NB4 (cell line): ENCODE measurements at places on chromosomes 4 and X.

DNA sequence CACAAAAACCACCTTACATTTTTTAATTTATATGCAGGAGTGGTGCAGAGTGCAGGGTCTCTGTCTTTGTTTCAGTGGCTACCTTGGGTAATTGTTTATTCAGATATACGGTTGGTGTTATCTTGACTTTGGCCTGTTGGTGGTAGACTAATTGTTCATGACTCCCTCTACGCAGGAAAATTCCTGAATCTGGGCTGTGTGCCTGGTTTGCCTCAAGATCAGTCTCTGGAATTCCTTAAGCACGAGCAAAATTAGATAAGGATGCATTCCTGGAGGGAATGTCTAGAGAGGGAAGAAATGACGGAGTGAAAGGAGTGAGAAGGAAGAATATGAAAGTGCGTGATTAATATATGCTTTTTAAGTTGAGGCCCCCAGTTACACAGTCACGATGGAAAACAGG lies 576.9 kb upstream of the PCDH10 start:
- no peak for DNase-seq

- DNase-seq: no peak
Observed at GRCh38 chr4:168717847-168718246, 221.0 kb downstream of the PALLD start.

DNA sequence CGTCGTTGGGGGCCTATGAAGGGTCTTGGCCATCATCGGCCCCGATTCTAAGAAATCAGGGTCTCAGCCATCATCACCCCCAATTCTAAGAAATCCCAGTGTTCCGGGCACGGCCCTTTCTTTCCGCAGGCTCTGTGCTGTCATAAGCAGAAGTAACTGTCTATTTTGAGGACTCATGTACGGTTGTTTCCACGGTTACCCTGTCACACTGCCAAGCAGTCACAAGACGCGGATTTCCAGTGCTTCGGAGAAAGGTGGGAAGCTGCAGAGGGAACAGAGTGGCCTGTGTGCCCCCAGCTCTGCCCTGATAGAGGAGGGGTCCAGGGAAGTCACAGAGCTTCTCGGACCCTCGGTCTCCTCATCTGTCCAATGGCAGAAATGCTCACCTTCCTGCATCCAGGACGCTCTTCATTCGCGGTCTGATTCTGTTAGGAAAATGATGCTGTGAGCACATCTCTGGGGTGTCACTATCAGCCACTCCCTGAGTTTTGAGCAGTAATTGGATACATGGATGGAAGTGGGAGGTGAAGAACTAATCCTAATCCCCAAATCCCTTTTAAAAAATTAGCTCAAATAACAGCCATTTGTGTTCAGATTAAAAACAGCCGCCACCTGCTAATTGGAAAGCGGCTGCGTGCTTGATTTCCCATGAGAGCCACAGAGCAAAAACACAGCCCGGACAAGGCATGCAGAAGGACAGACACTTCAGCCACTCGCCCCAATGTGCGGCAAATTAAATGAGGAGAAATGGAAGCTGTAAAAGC lies 73.1 kb downstream of the WFS1 start:
- no peak for DNase-seq

GRCh38 chr4:103032574-103032973 lies 13.1 kb upstream of the SLC9B1 start:
- DNase-seq: peak; percentile 75

- DNase-seq: no peak
Observed at GRCh38 chr4:154507156-154507555, 15.6 kb upstream of the DCHS2 start.

DNA sequence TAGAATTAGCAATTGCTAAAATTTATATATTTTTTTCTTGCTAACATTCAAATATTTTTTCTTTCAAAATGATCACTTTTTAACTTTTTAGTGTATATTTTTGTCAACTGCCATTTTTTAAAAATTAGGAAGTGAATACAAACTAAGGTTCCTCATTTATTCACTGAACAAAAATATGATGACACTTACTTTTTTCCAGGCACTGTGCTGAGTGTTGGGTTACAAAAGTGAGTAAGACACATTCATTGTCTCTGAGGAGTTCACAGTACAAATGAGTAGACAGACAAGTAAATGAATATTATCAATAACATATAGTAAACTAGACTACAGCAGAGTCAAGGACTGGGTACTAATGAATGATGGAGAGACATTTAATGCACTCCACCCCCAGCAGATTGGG lies 543.5 kb downstream of the PDHA2 start:
- no peak for DNase-seq

DNA sequence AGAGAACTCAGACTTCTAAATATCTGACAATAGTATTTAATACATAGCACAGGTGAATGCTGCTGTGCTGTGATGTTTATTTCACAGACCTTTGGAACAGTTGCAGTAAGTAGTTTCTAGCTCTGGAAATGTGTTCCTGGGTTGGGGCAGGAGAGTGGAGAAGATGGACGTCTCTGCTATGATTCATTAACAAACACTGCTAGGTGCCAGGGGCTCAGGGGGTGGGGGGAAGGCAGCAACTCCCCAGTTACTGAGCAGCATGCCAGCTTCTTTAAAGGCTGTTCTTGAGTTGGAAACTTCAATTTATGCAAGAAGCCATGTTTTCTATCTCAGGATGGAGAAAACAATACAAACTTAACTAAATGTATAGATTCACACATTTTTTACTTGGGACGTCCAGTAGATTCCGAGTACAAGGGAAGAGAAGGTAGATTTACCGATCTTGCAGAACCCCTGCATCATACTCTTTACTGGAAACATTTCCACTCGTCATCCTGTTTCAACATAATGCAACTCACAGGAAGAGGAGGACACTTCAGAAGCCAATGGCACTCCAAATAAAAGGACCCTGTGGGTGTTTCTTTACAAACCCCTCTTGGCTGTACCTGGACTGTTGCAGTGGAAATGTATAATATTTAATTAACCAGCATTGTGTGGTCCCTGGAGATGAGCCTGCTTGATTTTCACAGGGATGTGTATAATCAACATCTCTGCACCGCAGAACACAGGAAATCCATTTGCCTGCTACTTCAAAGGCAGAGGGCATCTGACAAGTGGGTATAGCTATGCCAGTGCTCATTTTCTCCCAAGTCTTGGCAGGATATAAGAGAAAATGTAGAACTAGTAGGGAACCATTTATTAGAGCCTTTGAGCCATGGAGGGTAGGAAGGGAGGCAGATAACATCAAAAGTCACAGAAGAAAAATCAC lies 171.4 kb downstream of the SH3KBP1 start:
- peak; percentile 21 for DNase-seq

DNA sequence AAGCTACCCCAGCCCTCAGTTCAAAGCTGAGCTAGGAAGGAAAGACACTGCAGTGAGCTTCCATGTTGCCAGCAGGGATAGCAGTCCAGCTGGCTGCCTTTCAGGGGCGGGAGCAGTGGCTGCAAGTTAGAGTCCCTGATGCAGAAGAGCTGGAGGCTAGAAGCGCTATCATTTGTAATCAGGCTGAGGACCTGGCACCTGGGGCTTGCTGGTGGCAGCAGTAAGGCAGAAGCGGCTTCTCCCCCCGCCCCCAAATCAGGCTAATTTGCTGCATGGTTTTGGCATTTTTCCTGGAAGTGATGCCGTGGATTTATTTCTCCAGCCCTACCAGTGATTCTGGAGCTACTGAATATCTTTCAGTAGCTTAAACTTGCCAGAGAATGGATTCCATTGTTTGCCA lies 203.3 kb downstream of the CLCN4 start:
- DNase-seq: no peak

GRCh38 chrX:54641530-54641929 lies 111.5 kb downstream of the GNL3L start:
- DNase-seq: no peak

DNA sequence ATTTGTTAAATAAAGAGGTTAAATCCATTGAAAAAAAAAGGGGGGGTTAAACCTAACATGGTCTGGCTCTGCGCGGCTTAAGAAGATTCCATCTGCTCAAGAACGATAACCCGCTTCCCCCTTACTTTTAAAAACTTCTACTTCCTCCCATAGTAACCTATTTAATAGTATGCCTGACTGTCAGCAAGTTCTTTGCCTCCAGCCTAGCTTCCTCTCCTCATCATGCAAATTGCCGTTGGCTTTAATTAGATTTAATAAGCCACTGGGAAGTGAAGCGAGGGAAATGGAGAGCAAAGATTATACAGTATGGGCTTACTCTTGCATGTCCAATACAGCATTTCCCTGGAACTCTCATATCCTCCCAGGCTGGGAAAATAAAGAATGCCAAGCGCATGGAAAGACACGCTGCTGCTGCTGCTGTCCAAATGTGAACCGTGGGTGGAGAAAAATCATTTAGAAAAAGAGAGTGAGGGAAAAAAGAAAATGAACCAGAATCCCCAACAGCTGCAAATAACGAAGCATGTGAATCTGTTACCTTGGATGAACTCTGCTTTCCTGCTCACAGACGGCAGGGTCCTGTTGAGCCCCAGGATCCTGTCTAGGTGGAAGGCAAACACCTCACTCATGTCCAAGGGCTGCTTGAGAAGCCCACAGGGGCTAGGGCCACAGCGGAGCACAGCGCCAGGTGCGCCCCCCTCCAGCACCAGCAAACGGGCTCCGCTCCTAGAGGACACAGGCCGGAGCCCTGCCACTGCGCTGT lies 2.7 kb downstream of the GASK1B start:
- DNase-seq: no peak

- no peak for DNase-seq
Observed at GRCh38 chr4:94577136-94577535, 125.4 kb downstream of the PDLIM5 start.

DNA sequence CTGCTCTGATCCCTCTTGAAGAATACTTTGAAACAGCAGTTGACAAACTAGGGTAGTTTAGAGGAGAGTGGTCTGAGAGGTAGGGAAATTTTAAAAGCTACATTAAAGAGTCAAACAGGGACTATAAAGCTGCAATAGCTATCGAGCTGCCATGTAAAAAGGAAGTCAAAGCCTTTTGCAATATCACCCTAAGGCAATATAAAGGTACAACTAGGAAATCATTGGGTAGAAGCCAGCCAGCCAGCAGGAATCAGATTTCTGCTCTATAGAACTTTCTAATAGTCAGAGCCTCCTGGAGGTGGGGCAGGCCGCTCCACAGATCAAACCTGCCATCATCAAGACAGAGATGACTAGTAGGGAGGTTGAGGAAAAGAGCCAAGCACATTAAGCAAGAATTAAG lies 15.2 kb upstream of the PHOX2B start:
- no peak for DNase-seq

GRCh38 chr4:121072224-121073003 lies at the start of gene NDNF:
NDNF (minus strand) TSS chr4:121072535; CDS start chr4:121045837, 26,698 bp downstream.
- no peak for DNase-seq

DNA sequence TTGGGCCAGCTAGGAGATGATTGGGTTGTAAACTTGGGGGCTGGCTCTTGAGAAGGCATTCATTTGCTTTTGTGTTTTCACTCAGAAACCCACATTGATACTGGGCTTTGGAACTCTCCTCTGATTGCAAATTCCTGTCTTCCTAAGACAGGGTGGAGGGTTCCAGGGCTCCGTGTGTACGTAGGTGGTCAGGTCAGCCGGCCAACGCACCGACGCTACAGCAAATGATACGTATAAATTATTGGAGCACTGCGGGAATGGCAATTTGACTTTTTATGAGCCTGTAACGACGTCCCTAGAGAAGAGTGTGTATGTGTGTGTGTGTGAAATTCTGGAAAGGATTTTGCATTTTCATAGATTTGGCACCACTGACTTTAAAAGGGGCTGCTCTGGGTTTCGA lies 236.9 kb downstream of the SHOX start:
- DNase-seq: no peak

- DNase-seq: peak; percentile 13
Observed at GRCh38 chr4:140174543-140174942, 20.6 kb upstream of the MAML3 start.

DNA sequence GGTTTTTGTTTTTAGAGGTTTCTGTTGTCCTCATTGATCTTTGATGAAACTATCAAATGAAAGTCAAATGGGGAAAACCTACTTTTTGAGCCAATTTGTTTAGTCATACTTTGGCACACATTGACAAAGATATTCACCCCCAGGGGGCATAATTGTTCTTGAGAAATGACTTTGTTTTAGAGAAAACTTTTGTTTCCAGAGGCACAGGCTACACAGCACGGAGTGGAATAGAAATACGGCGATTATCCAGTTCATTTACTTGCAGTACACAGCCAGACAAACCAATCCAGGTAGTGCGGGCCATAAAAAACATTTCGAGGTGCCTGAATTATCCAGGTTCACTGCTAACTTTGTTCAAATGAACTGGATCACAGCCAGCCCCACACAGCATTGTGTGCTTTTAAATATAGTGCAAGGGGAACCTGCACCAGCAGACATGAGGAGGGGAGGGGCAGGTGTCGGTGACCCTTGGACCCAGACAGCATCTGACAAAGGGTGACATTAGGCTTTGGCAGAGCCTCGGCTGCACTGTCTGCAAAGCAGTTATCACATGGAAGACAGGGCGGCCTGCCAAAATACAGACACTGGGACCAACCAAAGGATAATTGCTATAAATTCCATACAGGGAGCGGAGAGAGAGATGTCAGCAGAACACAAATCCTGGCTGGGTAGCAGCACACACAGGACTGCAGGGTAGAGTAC lies 179.6 kb upstream of the NOCT start:
- DNase-seq: peak; percentile 8

DNA sequence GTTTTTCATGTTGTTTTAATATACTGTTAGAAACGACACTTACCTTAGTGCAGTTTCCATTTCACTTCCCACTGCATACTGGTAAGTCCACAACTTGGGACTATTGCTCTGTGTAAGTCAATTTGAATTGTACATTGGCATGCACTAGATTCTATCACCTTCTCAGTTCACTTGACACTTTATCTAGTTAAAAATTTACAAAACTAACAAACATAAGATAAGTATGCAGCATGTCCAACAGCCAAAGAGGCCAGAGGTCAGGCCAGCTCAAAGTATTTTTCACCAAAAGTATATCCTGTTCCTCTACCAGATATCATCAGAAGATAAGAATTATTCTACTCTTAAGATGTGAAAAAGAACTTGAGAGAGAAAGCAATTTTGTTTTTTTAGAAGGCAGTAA lies 75.9 kb downstream of the QRFPR start:
- no peak for DNase-seq

GRCh38 chrX:45274576-45274975 lies 73.9 kb upstream of the DIPK2B start:
- DNase-seq: no peak

DNA sequence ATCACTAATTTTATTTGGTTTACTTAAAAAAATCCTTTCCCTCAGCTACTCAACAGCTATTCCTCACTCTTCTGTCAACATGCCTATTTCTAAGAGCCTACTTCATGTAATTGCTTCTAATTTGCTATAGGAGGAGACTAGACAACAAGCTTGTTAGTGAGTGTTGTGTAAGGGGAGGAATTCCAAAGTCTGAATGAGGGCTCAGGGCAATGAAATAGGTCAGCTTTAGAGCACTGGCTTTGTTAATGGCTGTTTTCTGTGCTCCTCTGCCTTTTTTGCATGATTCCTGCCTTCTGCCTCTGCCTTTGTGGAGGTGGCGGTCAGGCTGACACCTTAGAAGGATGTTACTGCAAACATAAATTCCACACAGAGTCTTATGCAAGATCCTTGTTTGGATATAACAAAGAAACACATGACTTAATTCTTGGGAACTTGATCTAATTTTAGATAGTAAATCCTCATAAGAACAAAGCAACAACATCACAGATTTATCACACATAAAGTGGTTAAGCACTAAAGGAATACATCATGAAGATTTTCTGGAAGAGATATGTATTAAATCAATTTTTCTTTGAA lies 15.0 kb upstream of the PAGE1 start:
- DNase-seq: no peak
